ENCODE measurements at places on chromosomes 3 and 15.

DNA sequence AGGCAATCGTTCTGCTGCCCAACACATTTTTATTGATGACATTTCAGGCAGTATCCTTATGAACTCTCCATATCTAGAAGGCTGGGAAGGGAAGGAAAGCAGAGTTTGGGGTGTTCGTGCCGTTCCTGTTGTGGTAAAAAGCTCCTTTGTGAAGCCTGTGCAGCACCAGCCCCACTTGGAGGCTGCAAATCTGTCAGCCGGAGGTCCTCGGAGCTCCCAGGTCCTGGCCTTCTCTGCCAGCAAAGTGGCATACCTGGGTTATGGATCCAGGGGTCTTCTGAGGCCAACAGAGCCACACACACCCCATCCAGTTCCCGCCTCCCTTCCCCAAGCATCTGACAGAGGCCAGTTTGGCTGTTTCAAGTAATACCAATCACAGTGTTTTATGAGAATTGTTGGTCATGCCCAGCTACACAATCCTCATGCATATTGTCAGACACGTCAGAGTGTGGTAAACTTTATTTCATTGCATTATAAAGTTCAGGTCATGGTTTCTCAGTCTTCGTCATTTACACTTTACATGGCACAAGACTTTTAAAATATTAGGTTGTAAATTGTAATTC lies 15.9 kb upstream of the USP3 start:
- no peak for DNase-seq

GRCh38 chr3:49662720-49663413 lies 11.3 kb upstream of the APEH start:
- no peak for DNase-seq

GRCh38 chr3:48470286-48470685 lies 23.7 kb downstream of the ATRIP start:
- DNase-seq, result no peak

- no peak for DNase-seq
Measured at GRCh38 chr3:172061724-172062184, 22.4 kb downstream of the FNDC3B start.

DNA sequence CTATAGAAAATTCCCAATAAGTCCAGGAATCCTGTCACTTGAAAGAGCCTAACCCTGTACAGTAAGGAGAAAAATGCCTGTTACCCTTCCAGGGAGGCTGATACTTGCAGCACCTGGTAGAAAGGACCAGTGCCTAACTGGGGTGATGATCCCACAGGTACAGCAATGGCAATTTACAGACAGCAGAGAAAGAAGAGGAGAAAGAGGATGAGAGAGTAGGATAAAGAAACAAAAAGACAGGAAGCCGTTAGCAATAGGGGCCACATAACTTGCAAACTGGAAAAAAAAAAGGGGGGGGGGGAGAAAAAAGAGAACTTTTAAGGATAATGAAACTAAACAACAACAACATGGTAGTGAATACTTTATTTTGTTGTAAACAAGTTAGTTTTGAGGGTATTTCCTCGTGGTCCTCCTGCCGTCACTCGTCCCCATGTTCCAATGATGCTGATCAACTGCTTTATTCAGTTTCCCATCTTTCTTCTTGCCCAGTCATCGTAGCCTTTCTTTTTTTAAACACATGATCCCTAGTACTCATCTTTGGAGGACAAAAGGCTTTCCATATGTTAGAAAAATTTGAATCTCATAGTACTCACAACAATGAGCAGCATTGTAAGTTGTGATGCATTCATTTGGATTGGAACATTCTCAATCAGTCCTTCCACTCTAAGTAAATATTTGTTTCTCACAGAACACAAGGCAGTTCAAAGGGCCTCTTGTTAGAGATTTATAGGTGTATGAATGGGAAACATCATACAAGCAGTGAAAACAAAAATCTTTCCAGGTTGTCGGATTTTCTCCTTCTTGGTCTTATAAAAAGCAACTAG lies 8.6 kb downstream of the TM4SF1 start:
- DNase-seq, result no peak

GRCh38 chr15:58569455-58569854 lies 137.7 kb downstream of the LIPC start:
- DNase-seq, result no peak

GRCh38 chr15:80475572-80475971 lies 71.4 kb downstream of the ARNT2 start:
- DNase-seq, result no peak

DNA sequence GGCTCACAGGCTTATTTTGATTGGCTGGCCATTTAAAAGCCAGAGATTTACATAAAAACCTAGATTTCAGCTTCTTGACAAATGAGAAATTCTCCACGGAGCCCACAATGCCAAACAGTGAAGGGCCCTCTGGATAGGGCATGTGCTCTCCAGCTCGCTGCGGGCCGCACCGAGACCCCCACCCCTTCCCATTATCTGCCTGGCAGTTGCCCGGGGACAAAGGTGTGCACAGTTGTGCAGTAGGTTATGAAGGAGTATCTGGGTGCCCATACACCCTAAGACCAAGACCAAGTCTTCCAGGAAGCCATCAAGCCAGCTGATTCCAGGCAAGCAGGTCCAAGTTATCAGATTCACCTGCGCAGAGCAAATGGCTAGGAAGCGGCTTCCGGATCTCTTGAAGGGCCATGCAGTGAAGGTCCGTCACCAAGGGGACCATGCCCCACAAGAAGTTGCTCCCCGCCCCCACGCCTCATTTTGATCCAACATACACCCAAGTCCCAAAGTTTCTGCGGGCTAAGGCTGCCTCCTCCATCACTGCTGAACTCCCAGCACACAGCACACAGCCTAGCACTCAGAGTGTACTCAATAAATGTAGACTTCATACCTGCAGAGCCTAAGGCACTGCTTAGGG lies 1.3 kb downstream of the MRPS25 start:
- DNase-seq, result no peak

DNA sequence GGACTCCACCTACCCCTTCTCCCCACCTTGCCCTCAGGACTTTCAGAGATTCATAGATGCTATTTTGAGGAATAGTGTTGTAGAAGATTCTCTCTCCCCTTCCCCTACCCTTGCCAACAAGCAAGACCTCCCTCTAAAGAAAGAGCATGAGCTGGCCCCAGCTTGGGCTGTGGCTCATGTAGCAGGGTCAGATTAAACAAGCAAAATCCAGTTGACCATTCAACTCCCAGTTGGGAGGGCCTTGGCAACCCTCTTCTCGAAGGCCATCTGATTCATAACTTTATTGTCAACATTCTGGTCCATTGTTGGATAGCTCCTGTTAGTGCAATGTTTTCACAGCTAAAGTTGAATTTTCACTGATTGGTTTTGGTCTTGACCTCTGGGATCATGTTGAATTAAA lies 41.1 kb downstream of the TNFAIP8L3 start:
- no peak for DNase-seq

- no peak for DNase-seq
Measured at GRCh38 chr15:32030795-32031194, 480 bp downstream of the CHRNA7 start.

DNA sequence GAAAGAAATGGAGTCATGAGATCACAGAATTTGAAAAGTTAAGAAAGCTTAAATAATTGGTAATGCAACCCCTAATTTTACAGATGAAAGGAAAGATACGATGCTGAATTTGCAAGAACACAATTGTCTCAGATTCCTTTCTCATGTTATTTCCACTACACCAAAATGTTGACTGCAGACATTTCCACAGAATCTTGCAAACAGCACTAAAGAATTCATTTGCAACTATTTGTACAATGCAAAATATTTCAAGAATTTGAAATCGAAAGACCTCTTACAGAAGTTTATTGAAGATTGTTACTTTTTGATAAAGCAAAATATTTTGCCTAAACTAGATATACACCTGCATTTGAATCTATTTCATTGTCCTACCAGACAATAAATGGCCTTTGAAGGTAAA lies 194.1 kb upstream of the KCNMB2 start:
- no peak for DNase-seq

DNA sequence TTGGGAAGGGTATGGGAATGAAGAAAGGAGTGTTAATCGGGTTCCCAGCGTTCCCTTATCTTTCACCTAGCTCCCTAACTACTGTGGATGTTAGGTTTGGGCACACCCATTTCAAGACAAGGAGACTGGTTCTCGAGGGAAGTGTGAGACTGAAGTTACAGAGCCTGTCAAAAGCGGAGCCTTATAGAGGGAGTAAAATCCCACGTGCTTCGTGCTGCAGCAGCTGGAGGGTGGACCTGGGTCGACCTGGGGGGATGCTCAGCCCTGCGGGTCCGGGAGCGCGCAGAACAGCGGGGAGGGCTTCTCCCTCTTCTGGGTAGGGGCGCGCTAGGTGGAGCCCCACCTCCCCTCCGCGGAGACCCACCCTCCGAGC lies 314 bp upstream of the TMED3 start:
- DNase-seq, result no peak

GRCh38 chr3:181912384-181912783 lies 200.7 kb downstream of the SOX2 start:
- no peak for DNase-seq

- DNase-seq, result no peak
Measured at GRCh38 chr3:44989636-44990373, 13.8 kb downstream of the EXOSC7 start.

DNA sequence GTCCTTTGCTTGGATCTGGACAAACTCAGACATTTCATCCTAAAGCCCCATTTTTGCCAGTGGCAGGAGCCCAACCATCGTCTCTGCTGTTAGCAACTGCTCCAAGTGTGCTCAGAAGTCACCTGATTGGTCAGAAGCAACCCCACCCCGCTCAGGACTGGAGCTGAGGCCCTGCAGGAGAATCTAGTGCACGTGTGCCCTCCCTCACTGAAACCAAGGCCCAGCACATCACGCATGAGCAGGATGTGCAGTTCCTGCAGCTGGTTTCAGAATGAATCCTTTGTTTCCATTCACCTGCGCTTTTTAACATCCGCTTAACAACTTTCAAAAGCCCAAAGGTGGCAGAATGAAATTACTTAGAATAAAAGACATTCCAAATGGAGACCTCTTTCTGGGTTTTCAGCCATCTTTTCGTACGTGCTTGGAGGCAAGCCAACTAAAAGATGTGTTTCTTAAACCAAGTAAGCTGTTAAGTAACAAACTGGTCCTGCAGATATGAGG lies 81.2 kb downstream of the SRGAP3 start:
- DNase-seq, result peak; percentile 77

- DNase-seq, result no peak
Measured at GRCh38 chr3:130671545-130672312, 74.9 kb downstream of the PIK3R4 start.

DNA sequence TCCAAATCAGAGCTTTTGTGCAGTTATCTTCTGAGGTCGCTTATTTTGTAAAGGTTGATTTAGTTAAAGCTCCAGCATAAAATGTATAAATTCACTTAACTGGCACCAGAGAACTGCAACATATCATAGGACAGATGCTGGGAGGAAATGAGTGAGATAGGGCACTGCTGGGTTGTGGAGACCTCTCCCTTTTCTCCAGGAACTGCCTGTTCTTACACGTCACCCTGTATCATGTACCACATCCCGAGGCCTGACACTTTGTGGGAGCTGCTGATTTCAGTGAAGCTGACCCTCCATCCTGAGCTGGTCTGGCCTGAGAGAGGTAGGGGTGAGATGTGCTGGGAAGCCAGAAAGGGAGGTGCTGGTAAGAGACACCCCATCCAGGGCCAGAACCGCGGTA lies 213.8 kb upstream of the FEZF2 start:
- no peak for DNase-seq

DNA sequence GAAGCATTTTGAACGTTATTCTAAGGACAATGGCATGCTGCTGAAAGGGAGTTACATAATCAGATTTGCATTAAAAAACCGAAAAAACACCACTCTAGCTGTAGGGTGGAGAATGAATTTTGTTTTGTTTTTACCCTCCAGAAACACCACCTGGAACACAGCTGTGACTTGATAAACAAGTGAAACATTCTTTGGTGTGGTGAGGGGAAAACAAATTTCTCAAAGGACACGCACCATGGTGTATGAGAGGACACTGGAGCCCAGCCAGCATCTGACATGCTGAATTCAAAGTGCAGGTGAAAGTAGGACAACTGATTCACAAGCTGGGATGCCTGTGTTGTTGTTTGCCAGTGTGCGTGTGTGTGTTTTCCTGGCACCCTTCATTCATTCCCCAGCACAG lies 554.5 kb upstream of the TBL1XR1 start:
- DNase-seq, result no peak

GRCh38 chr3:63492464-63492863 lies 160.0 kb upstream of the SNTN start:
- no peak for DNase-seq

DNA sequence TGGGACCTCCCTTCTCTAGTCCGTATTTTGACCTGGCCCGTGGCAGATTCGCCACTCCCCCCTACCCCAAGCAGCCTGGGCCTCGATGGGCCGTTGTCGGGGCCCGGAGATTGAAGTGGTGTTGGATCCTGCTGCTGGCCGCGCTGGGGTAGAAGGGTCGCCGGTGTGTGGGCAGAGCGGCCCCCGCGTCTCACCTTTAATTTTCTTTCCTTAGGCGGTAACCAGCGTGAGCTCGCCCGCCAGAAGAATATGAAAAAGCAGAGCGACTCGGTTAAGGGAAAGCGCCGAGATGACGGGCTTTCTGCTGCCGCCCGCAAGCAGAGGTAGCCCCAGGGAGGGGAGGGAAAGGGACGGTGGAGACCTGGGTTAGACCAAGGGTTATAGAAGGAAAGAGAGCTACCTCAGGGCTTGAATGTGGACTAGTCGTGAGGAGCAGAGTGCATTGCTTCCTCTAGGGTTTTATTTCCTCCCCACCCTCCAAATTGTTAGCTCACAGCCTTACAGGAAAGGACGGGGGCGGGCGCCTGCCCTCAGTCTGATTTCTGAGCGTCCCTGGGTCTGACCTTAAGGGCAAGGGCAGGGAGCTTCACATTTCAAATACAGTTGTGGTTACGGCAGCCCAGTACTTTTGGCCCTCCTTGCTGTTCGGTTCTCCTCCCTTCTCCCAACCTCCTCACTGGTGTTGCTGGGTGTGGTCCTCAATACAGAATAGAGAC lies 799 bp downstream of the SERF2 start:
- DNase-seq, result peak; percentile 41
